Adipose tissue (tissue), 3 donors: ENCODE measurements at places on chromosomes 7 and 10. TPM values are rescaled to one million over a fixed set of nuclear protein-coding genes. Genes with fewer than 3 reads are reported as not detected.

Gene WDFY4
- 2.1 TPM for polyA plus RNA-seq

Gene LSM5
- polyA plus RNA-seq = 35.0 TPM

Gene UFSP1
- 6.2 TPM for polyA plus RNA-seq

Gene ANXA7
- 81.3 TPM for polyA plus RNA-seq

Gene CTAGE8
- 0.95 TPM for polyA plus RNA-seq
